Cortex of kidney (tissue), 1 donor: ENCODE measurements at places on chromosomes 3 and 15.

DNA sequence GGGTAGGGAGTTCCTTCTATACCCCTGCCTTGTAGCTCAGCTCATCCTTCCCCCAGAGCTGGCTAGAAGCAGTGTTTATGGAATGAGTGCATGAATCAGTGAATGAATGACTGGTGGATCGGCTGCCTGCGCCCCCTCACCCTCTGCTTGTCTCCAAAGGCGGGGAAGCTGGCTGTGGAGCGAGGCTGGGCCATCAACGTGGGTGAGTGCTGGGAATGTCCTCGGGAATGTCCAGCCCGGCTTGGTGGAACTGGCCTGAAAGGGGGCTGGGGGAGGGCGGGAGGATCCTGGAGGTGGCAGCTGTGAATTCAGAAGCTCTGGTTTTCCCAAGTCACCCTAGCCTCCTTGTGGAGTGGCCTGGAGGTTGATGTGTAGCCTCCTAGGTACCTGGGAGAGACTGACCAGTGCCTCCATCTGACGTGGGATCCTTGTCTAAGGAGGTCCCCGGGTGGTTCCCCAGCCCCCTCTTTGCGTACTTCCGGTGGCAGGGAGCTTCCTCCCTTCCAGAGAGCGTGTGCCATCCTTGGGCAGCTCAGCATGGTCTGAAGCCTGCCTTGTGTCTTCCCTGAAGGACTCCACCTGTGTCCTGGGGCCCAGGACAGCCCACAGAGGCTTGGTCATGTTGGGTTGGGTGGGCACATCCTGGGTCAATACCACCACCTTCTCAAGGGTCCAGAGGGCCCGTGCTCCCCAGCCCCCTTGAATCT is 18.4 kb downstream of the HDAC11 start:
- DNase-seq: no peak

- DNase-seq: no peak
These were observed 5.9 kb upstream of the ITPKA start for GRCh38 chr15:41487802-41488201.

DNA sequence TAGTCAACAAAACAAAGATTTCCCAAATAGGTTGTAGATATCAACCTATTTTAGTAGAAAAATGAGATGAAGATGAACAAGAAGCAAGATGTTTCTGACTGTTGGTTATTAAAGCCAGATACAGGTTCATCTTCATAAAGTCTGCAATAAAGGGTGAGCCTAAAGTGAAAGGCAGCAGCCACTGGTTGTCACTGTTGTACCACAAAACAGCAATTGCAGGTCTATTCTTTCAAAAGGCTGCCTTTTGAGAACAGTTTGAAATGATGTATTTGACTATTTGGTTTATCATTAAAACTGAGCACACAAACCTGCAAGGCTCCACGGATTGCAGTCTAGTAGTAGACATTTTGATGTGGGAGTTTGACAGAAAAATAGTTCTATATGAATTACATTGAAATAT is 543.4 kb downstream of the GBE1 start:
- DNase-seq: no peak

- no peak for DNase-seq
These were observed 234.6 kb downstream of the NAALADL2 start for GRCh38 chr3:175093748-175094147.

DNA sequence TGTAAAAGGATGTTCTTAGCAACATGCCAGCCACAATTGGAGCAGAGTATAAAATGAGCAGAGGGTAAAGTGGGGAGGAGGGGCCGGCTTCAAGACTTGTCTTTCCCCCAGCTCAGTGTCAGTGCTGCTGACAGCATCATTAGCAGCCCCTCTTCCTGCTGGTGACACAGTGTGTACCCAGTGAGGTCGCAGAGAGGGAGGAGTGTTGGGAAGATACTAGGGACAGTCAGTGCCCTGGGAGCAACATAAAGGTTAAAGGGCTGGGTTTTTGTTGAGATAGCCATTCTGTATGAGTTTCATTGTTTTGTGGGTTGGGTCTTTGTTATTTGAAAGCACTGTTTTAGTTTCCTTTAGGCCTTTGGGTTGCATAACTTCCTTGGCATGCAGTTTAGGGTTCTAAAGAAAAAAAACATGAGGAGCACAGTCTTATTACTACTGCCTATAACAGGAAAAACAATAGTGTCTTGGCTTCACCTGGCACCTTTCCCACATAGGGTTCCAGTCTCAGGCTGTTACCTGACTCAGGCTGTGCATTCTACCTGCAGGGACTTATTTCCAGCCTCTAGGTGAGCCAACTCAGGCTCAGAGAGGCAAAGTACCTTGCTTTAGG is 94.1 kb upstream of the SKOR1 start:
- DNase-seq: no peak

DNA sequence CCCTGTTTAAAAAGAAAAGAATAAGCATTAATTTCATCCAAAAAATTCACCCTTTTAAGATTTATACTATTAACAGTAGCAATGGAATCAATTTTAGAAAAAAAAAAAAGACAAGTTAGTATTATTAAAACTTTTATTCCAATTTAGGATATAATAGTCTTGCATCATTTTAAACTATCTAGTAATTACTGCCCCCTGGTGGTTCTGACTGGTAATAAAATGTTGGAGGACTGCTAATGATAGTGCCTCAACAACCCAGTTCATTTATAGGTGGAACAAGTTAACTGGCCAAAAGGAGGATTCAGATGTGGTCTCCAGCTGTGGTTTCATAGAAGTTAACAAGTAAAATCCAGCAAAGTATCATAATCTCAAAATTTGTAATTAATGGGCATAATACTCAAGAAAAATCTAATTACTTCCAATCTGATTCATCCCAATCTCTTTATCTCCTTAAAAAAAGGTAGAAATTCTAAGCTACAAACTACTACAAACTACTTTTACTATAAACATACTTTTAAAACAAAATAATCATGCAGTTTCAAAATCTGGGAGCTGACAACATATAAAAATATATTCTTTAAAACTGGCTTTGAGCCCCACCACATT is 30.7 kb upstream of the WDR49 start:
- DNase-seq: no peak

DNA sequence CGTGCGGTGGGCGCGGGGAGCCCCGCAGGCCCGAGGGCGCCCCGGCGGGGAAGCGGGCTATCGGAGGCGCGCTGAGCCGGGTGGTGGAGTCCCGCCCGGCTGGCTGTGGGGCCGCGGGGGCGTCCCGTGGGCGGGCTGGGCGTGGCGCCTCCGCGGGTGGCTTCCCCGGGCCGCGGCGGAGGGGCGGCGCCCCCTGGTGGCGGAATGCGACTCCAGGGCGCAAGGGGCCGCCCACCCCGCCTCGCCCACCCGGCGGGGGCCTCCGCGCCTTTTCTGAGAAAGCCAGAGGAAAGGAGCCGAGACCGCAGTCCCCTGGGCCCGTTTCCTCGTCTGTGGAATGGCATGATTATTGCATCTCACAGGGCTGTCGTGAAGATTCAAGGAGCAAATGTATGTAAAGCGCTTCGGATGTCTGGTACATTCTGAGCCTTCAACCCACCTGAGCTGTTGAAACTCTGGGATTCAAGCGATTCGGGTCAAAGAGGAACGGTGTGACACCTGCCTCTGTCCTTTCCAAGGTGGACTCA is 31.9 kb upstream of the RAB6B start:
- no peak for DNase-seq

- no peak for DNase-seq
These were observed 15.2 kb downstream of the MCM2 start for GRCh38 chr3:127613406-127613805.

- DNase-seq: no peak
These were observed 108.9 kb upstream of the UBE2E1 start for GRCh38 chr3:23696842-23697241.

DNA sequence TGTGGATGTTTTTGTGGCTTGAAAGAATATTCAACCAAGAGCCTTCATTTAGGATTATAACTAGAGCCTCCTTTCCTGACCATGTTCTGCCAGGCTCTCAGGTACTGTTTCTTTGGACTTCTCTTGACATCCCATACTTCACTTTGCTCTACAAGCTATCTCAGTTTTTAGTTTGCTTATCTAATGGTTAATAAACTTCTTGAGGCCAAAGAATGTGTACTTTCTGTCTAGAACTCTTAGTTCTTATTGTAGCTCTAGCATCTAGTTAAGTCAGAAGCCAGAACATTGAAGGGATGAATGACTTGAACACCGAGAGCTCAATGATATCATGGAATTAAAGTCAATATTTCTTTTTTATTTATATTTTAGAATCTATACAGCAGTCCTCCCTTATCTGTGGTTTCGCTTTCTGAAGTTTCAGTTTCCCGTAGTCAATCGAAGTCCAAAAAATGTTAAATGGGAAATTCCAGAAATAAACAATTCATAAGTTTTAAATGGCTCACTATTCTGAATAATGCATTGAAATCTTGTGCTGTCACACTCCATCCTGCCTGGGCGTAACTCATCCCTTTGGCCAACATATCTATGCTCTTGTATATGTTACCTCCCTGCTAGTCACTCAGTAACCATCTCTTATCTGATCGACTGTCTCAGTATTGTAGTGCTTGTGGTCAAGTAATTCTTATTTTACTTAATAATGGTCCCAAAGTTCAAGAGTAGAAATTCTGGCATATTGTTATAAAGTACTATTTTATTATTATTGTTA is 368.6 kb upstream of the RBMS3 start:
- DNase-seq: no peak

DNA sequence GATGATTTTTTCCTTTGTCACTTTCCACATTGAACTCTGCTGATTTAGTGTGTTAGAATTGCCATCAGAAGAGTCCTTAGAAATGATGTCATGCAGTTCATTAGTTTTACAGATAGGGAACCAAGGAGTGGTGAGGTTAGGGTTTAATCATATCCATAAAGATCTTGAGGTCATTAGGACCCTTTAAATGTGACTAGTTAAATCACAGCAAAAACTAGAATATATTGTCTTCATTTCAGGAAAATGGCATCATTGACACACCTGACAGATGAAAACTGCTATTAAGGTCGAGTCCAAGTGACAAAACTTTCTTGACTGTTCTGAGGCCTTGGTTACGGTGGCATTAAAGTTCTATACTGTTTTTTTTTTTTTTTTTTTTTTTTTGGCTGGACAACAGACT is 50.5 kb downstream of the MBNL1 start:
- DNase-seq: no peak

- no peak for DNase-seq
These were observed 127.8 kb downstream of the HCN4 start for GRCh38 chr15:73240866-73241499.

- DNase-seq: no peak
These were observed 134.4 kb upstream of the ROBO1 start for GRCh38 chr3:79902151-79902550.

DNA sequence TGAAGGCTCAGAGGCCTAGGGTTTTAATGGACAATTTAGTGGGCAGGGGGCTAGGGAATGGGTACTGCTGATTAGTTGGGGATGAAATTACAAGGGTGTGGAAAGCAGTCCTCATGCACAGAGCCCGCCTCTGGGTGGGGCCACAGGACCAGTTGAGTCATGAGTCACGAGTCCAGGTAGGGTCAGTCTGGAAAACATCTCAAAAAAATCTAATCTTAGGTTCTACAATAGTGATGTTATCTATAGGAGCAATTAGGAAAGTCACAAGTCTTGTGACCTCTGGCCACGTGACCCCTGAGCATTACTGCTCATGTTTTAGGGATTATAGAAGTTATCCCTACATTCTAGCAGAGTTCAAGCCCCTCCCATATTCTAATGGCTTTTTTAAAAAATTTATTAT is 18.6 kb upstream of the IREB2 start:
- DNase-seq: no peak

DNA sequence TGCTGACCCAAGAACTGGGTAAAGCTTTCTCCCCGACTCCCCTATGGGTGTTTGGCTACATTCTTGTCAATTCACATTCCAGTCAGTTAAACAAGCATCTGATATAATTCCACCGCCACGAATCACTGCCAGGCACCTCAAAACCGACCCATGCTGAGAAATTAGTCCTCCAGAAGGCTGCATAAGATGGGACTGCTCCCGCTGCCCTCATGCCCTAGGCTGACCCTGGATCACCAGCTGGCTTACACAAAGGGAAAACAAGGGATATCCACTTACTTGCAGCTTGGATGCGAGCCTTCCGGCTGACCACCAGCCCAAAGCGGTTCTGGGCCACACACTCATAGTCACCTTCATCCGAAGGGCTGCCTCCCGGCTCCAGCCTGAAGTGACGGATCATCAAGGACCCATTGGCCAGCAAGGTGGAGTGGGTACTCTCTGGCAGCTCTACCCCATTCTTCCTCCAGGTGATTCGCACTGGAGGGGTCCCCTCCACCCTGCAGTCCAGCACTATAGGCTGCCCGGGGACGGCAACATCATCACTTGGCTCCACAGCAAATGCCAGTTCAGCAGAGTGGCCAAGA is 2.9 kb downstream of the IGDCC3 start:
- DNase-seq: no peak

GRCh38 chr3:79041621-79042020 is 726.2 kb downstream of the ROBO1 start:
- no peak for DNase-seq

DNA sequence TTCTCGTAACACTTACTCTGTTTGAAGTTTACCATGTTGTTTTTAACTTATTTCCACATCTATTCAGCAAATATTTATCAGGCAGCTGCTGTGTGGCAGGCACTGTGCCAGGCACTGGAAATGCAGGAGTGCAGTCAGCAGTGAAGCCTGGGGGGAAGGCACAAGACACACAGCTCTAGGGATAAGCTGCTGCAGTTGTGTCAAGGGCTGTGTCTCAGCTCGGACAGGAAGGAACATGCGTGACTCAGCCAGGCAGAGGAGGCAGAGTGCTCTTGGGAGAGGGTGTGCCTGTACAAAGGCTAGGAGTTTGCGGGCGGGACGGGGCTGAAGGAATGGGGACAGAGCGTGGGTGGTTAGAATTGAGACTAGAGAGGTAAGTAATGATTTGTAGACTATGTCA is 24.7 kb downstream of the LYSMD4 start:
- DNase-seq: no peak

DNA sequence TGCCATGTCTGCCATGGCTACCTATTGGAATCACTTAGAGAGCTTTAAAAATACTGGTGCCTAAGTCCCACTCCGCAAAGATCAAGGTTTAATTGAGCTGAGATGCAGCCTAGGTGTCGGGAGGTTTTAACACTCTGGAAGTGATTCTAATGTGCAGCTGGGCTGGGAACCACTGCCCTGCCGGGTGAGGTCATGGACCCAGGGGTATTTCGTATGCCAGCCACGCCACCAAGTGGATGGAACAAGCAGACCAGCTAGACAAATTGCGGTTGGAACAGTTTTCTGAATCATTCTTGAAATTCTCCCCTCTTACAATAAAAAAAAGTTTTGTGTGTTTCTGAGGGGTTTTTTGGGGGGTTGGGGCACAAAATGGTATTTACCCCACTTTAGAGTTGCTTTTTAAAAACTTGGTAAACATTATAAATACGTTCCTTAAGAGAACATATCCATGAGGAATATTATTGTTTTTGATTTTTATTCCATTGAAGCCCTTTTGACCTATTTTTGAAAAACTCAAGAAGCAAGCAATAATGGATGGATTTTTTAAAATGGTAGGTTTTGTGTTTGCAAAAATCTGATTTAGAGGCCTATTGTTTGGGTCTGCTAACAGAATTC is 66.2 kb upstream of the CSTA start:
- DNase-seq: no peak

GRCh38 chr3:170038434-170039110 is 777 bp downstream of the GPR160 start:
- no peak for DNase-seq

GRCh38 chr3:73555076-73555475 is 69.7 kb downstream of the PDZRN3 start:
- no peak for DNase-seq
